ENCODE measurements at places on chromosomes 1 and 21. TPM values are rescaled to one million over a fixed set of nuclear protein-coding genes. Genes with fewer than 3 reads are reported as not detected.

GRCh38 chr1:12147201-12147701 is 19.5 kb upstream of the TNFRSF1B start:
- DNase-seq: no peak

- DNase-seq: no peak
Observed at GRCh38 chr1:215895893-215896292, 328.8 kb downstream of the KCTD3 start.

- no peak for DNase-seq
Observed at GRCh38 chr1:27292106-27292505, 29.9 kb upstream of the TMEM222 start.

DNA sequence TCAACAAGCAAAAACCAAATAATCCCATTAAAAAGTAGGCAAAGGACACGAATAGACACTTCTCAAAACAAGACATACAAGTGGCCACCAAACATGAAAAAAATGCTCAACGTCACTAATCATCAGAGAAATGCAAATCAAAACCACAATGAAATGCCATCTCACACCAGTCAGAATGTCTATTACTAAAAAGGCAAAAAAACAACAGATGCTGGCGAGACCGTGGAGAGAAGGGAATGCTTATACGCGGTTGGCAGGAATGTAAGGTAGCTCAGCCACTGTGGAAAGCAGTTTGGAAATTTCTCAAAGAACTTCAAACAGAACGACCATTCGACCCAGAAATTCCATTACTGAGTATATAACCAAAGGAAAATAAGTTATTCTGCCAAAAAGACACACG is 145.1 kb upstream of the EDN2 start:
- DNase-seq: no peak

- no peak for DNase-seq
Observed at GRCh38 chr1:15254559-15254958, 7.5 kb downstream of the FHAD1 start.

GRCh38 chr1:153397051-153397923 is 6.4 kb upstream of the S100A8 start:
- no peak for DNase-seq

DNA sequence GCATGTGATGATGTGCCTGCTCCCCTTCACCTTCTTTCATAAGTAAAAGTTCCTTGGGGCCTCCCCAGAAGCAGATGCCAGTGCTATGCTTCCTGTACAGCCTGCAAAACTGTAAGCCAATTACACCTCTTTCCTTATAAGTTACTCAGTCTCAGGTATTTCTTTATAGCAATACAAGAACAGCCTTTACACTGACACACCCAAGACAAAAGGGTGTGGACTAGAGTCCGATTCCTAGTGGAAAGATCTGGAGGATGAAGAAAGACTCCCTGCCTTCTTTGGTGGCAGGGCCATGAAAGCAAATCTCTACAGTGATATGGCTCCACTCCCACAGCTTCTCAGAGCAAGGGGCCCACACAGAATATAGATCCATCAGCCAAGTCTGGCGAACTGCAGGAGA is 209.7 kb upstream of the ST6GALNAC5 start:
- DNase-seq: no peak

GRCh38 chr1:115134850-115135480 is 45.7 kb upstream of the TSPAN2 start:
- DNase-seq: no peak

DNA sequence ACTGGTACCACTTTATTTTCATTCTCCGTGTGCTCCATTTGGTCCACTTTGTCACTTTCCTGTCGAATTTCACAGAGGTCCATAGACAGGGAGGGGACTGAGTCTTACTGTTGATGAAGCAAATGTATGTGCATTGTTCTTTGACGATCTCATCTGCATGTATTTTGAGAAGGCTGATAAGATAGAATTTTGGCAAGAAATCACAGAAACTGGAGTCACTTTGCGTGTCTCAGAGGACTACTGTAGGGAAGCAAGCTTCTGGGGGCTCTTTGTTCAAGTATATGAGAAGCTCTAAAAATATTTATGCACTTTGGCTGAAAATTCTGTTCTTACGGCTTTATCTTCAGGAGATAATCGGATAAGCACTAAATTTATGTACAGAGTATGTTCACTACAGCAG is 78.1 kb downstream of the PCBP3 start:
- no peak for DNase-seq

DNA sequence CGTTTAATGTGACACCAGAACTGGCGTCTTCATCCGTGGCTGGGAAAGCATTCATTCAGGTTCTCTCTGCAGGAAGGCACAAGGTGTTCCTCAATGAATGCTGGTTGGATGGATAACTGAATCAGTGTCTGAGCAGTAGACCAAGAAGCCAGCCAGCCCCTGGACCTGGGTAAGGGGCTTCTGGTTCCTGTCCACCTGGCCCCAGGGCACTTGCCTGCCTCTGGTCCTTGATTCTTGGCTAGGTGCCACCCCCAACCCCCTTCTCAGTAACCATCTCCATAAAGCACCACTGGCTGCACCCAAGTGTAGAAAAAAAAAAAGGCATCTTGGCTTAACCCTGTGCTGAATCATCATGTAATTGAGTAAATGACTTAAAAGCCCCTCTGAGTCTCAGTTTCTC is 59.1 kb downstream of the KCND3 start:
- DNase-seq: peak; percentile 54

DNA sequence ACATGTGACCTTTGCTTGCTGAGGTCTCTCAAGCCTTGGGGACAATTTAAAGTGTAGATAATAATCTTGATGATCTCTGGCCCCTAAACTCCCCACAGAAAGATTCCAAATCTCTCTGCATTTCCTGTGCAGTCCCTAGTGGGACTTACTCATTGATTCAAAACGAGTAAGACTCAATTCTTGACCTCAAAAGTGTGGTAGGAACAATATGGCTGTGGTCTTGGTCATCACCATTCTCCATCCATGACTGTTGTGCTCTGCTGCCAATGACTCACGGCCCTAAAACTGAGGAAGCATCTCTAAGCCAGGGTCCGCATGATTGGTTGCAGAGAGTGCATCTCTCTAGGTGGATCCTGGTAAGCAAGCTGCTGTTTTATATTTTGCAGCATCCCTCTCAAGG is 268.0 kb downstream of the PTGER3 start:
- no peak for DNase-seq

DNA sequence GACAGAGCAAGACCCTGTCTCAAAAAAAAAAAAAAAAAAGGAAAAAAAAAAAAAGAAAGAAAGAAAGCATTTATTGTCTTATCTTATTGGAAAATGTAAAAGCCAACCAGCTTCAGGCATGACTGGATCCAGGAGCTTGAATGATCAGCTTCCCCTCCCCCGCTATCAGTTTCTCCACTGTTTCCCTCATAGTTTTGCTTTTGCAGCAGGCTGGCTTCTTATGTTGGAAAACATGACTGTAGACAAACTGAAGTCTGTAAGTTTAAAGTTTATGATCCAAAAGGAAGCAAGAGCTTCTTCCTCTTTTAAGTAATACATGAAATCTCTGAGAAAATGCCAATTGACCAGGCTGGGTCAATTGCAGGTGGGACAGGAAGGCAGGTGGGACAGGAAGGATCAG is 52.2 kb downstream of the FHAD1 start:
- DNase-seq: no peak

GRCh38 chr1:15156807-15157380 is 3.3 kb downstream of the TMEM51 start:
- DNase-seq: no peak

The SMCP gene
- total RNA-seq: not detected

The PCNX2 gene
- total RNA-seq: 29.2 TPM

The PGLYRP3 gene
- total RNA-seq: 28.7 TPM

The S100A16 gene
- 259 TPM for total RNA-seq

The C1orf210 gene
- 2.2 TPM for total RNA-seq

The L1TD1 gene
- total RNA-seq: not detected

The TMPRSS3 gene
- 0.25 TPM for total RNA-seq

The ZNF697 gene
- 3.7 TPM for total RNA-seq

All from vagina (tissue), 2 donors.